ENCODE measurements at places on chromosomes 6 and 20.

DNA sequence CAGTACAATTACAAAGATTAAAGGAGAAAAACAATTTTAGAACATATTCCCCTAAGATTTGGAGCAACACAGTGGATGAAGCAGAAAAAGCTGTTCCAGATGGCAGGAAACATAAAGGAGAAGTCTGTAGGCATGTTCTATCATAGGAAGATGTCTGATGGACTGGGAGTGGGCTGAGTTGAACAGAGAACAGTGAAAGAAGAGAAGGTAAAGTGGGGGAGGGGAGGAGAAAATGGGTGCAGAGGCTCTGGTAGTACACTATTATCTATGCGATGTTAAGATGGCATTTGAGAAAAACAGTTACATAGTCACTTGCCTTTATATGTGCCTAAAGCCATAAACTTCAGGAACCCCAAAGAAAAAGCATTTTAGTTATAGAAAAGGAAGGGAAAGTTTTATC, 4.2 kb upstream of the PHIP start:
- no peak for DNase-seq

- DNase-seq = no peak
Observed at GRCh38 chr6:76466286-76466685, 393.8 kb upstream of the IMPG1 start.

DNA sequence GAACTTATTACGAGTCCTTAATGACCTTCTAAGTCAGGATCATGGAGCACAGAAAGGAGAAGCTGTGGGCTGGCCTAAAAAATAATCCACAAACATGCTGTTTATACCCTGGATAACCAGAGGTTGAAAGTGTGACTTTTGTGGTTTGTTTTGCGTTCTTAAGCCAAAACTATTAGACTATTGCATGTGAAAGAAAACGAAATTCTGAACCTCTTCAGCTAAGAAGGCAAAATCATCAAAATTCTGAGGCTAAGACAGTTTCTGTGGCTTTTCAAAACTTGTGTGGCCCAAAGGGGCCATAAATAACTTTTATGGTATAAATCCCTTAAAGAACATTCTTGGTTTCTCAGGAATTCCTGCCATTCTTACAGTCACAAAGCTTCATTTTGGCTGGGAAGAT, 251.0 kb downstream of the UST start:
- DNase-seq = no peak

DNA sequence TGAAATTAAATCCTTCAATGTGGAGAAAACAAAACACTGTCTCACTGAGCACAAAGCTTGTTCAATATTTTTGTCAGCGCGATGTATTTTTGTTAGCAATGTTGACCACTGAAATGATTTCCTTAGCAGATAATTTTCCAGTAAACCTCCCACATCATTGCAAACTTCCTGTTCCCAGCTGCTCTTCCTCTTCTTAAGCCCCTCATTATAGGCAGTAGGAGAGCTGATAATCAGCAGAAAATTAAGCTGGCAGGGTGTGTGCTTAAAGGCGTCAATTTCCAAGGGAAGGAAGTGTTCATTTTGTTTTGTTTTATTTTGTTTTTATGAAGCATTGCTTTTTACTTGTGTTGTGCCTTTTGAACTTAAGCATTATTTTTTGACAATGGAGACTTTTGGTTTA, 29.1 kb upstream of the TMEM14A start:
- DNase-seq = no peak

DNA sequence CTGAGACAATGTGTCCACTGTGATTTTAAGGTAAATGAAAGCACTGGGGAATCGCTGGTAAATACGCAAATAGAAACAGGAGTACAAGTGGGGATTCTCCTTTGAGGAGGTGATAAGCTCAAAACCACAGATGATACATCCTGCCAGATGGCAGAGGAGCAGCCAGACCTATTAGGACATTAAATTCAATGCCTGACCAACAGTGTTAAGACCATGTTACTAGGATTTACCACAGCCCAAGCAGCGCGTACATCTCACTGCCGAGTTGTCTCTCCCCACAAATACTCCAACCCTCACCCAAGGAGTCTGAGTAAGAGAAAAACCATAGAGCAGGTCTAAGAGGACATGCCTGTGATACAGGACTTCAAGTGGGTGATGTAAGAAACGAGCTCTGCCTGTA, 68.9 kb upstream of the TULP1 start:
- no peak for DNase-seq

GRCh38 chr6:87483929-87484328, 11.2 kb downstream of the SLC35A1 start:
- no peak for DNase-seq

- DNase-seq = no peak
Observed at GRCh38 chr20:32839227-32839981, 19.3 kb upstream of the EFCAB8 start.

DNA sequence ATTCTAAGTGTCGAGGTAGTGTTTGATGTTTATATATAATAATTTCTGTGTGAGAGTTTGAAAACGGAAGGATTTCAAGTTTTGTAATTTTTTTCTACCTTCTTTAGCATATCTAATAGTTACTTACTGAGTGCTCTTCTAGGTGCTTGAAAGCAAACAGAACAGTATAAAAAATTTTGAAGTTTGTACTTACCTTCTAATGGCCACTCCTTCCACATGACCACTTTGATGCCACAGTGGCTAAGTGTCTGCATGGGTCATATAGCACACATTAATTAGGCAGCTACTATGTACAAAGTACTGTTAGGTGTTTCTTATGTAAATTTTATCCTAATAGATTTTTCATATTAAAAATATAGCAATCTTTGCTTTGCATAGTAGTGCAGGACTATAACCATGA, 21.1 kb downstream of the RPRD1B start:
- no peak for DNase-seq

DNA sequence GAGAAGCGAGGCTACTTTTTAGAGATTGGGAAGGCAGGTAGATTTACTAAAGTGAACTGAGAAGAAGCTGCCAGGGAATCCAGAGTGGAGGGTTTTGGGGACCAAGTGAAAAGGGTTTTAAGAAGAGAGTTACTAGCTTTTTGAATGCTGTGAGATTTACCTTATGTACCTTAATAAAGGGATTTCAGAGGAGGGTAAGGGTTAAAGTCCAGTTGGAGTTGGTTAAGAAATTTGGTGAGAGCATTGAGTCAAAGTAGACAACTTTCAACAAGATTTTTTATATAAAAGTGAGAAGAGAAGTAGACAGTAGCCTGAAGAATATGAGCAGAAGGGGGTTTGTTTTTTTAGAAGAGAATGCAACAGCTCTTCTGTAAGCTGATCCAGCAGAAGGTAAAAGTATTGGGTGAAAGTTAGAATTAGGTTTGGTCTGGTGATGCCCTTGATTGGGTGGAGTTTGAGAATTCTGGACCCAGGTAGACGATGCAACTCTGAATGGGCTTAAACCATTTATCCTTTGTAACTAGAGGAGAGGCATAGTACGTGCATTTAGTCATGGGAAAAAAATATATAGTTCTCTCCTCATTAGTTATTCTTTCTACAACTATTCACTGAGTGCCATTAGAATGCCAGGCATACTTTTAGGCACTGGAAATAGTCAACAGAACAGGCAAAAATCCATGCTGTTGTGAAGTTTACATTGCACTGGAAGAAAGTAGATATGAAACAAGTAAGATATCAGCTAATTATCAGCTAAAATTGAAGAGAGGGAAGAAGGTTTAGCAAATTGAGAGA, 44.8 kb downstream of the ATRN start:
- no peak for DNase-seq

- DNase-seq = no peak
Observed at GRCh38 chr6:134389658-134390057, 71.7 kb upstream of the SGK1 start.

DNA sequence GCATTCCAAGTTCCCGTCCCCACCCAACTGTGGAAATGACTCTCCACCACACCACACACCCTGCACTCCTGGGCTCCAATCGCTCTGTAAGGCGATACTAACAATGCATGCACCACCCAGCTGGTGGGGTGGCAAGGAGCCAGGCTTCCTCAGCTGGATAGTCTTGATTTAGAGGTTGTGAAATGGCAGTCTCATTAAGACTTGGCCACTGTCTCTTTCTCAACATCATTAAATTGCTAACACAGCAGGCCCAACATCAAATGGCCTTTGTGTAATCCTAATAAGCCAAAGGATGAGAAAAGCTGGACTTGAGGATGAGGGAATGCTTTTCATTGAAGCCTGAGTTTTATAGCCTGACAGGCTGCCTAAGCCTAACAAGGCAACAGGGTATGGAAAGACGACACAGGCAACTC, 223.7 kb downstream of the GMDS start:
- DNase-seq = no peak

DNA sequence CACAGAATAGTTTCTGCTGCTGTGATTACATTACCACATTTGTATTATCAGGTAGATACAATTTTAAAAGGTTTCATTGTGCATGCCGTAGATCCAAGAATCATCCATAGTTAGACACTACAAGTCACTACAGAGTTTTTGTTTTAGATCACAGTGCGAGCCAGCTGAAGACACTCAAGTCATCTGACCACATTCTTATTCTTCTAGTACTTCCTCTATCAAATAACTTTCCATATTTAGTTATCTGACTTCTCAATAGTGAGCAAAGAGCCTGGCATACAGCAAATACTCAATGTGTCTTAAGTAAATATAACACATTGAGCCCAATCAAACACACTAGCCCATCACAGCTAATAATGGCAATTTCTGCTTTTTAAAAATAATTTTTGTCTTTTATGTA, 195.4 kb downstream of the ASCC3 start:
- DNase-seq = no peak

DNA sequence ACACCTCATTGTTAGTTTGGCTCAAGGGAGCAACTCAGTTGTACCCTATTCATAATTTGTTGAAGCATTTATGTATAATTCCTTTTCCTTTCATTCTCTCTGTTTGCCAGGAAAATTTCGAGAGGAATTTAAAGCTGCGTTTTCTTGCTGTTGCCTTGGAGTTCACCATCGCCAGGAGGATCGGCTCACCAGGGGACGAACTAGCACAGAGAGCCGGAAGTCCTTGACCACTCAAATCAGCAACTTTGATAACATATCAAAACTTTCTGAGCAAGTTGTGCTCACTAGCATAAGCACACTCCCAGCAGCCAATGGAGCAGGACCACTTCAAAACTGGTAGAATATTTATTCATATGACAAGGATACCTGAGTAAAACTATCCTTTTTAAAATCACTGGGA, 45.2 kb upstream of the GFRAL start:
- DNase-seq = no peak

- no peak for DNase-seq
Observed at GRCh38 chr6:105560611-105561066, 157.8 kb upstream of the PREP start.

DNA sequence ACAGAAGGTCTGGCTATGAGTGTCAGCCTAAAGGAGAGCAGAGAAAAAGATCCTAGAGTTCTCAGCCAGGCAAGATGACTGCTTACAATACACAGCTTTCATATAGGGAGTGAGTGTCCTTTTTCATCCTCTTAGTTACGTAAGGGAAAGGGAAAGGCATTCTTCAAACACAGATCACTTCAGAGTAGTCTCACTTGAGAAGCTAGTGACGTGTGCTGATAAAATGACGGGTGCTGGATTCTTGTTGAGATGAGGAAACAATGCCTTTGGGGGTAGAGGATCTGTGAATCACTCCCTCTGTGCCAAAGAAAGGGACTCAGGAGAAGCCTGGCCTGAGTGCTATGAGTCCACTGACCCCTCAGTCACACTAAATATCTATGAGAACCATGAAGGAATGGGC, 117.3 kb downstream of the QRSL1 start:
- no peak for DNase-seq

DNA sequence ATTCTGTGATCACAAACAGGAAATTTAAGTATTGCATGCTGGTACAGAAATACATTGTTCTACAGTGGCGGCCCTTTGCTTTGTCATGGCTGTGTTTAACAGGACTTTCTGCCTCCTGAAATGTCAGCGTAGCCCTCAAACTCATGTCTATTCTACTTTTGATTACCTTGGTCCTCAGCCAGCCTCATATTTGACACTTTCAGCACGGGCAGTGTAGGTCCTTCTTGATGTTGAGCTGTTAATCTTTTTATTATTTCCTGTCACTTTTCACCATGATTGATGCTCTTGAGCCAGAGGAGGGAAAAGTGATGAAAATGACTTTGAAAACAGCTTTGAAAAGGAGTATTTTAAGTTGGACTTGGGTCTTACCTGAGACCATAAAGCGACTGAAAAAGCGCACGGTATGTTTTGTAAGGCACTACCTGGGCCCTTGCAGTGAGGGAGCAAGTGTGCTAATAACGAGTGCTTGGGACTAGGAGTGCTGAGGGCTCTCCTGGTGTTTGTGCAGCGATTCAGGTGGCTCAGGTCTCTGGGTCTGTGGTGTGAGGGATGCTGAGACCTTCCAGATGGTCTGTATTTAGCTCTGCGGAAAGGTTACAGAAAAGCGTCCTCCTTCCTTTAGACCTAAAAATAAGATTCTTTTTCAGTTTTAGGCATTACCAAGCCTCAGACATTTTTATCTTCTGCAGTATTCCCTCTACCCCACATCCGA, 45.2 kb upstream of the RREB1 start:
- DNase-seq = no peak

DNA sequence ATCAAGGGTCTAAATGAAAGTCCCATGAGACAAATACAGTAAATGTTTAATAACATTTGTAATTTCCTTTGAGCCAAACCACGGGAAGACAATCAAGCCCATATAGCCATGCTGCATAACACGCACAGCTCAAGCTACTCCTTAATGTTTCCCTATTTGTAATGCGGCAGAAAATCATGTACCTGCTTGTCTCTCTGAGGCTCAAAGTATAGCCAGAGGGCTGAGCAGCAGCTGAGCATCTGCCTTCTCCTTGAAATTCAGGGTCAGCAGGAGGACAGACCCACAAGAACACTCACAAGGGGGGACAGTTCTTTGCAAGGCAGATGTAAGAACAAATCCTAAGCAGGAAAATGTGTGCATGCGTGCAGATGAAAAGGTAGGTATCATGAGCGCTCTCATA, 45.8 kb upstream of the JARID2 start:
- DNase-seq = no peak

DNA sequence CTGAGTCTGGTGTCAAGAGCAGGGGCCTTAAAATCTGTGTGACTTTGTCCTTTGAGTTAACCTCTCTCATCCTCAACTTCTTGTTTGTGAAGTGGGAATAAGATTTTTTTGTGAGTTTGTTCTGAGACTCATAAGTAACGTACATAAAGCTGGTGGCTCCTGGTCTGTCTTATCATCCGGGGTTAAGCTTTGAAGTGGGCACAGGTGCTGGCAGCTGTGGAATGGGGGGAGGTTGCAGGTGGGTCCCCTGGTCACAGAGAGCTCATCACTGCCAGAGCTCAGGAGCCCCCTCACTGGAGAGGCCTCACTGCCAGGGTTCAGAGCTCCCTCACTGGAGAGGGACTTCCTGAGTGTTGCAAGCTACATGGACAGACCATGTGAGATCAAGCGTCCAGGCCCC, 174.1 kb downstream of the NRN1 start:
- no peak for DNase-seq

- no peak for DNase-seq
Observed at GRCh38 chr6:104239971-104240370, 619.7 kb downstream of the HACE1 start.

GRCh38 chr6:3315841-3316240, 57.1 kb downstream of the PSMG4 start:
- no peak for DNase-seq
